ENCODE measurements at places on chromosomes 6 and 20.

DNA sequence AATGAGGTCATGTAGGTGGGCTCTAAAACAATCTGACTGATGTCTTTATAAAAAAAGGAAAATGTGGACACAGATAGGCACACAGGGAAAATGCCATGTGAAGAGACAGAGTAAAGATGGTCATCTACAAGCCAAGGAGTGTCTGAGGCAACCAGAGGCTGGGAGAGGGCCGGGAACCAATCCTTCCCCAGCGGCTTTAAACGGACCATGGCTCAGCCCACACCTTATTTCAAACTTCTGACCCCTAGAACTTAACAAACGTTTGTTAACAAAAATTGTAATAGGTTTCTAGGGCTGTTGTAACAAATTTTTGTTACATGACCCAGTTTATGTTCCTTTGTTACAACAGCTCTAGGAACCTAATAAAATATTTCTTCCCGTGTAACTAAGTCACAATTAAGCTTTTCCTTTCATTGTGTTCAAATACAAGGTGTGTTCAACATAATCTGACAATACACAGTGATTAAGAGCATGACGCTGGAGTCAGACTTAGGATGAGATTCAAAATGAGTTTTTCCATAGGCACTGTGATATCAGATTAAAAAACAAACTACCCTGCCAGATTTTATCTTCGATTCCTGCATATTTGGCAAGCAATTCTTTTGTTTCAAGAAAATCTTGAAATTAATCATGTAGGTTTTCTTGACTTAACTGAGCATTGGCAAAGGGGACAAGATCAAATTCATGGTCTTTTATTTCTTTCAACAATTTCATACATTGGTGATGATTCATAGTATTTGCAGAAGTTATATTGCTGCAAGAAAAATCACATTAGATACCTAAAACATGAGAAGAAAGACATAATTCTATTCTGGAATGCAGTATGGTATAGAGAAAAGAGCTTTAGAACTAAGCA is 169.5 kb upstream of the RIPOR2 start:
- no peak for ATAC-seq

DNA sequence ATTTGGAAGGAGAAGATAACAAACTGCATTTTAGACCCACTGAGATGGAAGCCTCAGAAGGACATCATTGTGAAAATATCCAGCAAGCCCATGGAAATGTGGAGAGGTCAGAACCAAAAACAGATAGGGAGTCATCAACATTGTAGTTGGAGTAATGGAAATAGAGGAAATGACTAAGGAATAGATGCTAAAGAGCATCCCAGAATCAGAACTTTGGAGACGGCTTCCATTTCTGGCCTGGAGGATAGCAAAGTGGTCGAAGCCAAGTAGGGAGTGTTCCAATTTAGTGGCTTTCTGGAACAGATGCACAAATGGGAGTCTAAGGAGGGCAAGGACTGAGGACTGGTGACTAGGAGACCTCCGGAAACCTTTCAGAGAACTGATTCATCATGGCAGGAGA is 3.6 kb downstream of the BEND6 start:
- no peak for ATAC-seq

GRCh38 chr20:34215711-34216381 is 25.4 kb upstream of the ASIP start:
- peak; percentile 93 for ATAC-seq

DNA sequence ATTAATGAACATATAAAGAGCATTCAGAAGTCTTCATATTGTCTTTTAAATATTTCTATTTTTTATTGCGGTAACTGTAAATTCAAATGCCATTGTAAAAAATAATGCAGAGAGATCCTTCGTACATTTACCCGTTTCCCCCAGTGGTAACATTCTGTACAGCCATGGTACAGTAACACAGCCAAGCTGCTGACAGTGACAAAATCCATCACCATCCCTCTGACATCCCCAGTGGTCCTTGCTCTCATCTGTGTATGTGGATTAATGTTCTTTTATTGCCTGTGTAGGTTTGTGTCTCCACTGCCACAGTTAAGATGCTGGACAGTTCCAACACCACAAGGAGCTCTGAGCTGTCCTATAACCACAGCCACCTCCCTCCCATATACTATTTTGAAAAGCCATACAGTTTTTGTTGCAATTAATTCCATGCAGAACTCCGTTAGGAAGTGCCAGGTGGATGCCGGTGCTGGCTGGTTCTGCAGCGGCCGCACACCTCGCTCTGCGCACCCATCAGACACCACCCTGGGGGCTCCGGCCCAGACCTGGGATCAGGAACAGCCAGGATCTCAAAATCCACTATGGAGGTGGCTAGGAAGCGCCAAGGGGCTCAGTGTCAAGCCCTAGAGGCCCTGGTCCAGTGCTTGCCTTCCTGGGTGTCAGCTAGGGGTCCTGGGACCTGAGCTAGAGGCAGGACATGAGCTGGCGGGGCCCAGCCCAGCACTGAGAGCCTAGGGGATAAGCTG is 93.1 kb upstream of the PMEPA1 start:
- no peak for ATAC-seq

DNA sequence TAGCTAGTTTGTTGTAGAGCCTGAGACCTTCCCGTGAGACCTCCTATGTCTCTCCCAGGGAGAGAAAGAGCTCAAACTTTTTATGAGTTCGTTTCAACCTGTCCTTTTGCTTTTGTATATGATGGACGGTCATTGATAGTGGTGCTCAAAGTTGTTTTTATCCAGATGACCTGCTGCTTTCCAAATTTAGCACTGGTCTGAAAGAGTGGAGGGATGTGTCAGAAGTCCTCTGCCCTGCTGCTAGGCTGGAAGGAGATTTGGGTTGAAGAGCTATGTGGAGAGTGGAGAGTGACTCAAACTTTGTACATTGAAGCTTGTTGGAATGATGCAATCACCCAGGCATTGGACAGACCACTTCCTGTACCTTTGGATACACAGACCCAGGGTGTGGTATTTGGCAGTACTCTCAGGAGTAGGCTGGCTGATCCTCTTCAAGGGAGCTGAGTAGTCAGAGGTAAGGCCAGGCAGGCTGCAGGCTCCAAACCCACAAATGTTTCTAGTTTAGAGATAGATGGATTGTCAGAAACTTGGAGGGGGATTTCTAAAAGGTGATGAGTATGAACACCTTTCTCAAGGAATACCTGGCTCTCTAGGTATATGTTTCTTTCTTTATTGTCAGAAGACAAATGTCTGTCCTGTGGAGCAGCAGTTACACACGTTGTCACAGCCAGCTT is 49.4 kb upstream of the RREB1 start:
- peak; percentile 93 for ATAC-seq

DNA sequence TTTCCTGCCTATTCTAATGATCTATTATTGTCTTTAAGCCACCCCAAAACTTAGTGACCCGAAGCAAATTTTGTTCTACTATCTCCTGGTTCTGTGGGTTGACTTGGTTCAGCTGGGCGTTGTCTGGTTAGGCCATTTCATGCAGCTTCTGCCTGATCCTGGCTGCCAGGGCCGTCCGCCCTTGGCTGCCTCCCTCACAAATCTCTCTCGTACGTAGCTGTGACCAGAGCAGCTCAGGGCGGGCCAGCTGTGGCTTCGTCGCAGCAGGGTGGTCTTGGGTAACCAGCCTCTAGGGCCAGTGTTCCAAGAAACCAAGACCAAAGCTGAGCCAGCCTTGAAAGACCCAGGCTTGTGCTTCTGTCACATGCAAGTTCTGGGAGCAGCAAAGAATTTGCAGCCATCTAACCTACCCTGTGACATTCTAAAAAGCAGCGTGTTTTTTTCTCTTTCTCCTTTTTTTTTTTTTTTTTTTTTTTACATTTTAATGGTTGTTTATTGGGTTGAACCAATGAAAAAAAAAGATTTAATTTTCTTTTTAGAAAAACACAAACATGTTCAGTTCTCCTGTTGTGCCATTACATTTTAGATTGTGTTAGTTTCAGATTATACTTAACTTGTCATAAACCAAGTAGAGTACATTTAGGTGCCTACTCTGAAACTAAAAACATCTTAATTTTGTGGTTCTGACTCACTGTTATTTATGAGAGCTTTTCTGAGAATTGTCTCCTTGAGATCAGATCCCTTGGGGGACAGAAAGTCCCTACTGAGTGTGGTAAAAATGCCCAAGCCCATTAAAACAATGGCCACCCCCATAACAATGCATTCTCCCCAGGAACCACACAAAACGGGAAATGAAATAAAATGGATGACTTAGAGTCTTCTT is 83.9 kb downstream of the ZDHHC14 start:
- ATAC-seq = peak; percentile 75

DNA sequence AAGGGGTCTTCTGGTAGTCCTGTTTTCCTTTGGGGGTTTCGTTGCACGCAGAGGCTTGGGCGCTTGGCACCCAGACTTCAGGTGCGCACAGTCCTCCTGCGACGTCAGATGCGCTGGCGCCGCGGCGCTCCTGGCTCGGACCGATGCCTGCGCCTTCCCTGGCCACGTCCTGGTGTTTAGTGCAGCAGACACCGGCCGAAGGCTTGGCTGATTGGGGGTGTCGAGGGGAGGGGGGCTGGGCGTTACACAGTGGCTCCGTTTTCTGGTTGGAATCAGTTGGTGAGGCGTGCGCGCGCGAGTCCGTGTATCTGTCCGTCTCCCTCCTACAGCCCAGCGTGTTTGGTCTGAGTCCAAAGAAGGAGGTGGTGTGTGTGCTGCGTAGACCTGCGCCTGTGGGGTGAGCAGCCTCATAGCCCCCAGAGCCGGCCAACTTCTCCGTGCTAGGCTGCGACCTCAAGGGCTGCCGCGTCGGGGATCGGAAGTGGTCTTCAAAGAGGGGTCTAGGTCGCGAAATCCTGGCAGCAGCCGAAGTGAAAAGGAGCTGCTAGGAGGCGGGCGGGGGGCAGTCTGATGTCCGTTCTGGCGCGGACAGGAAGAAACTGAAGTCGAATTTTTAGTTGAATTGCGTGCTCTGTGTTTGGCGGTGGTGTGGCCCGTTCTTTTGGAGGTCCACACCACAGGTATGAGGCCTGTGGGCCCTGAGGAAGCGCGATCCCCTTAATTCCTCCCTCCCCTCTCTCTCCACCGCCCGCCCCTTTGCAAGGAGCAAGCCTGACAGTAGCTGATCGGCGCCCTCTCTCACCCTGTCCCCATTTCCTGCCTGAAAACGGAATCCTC is 1.5 kb downstream of the SYNDIG1 start:
- no peak for ATAC-seq

- no peak for ATAC-seq
Observed at GRCh38 chr6:46815130-46815529, 21.9 kb downstream of the MEP1A start.

GRCh38 chr20:41125530-41126457 is 11.5 kb upstream of the PLCG1 start:
- no peak for ATAC-seq

GRCh38 chr20:5184684-5185083 is 57.9 kb downstream of the CDS2 start:
- ATAC-seq = no peak

DNA sequence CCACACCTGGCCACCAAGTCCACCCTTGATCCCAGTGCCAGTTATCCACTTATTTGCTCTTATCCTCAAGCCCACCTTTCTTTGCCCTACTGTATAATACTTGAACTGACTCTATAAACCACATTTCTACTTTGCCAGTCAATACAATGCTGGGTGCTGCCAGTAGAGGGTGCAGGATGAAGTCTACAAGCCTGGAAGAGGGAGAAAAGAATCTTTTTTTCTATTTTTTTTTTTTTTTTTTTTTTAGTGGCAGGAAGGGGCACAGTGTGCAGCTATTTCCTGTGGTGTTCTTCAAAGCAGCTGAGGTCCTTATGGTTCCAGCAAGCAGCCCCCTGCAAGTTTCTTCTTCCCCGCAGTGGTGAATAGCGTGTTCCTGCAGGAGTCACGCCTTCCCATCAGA is 22.2 kb upstream of the GABRR1 start:
- peak; percentile 52 for ATAC-seq

DNA sequence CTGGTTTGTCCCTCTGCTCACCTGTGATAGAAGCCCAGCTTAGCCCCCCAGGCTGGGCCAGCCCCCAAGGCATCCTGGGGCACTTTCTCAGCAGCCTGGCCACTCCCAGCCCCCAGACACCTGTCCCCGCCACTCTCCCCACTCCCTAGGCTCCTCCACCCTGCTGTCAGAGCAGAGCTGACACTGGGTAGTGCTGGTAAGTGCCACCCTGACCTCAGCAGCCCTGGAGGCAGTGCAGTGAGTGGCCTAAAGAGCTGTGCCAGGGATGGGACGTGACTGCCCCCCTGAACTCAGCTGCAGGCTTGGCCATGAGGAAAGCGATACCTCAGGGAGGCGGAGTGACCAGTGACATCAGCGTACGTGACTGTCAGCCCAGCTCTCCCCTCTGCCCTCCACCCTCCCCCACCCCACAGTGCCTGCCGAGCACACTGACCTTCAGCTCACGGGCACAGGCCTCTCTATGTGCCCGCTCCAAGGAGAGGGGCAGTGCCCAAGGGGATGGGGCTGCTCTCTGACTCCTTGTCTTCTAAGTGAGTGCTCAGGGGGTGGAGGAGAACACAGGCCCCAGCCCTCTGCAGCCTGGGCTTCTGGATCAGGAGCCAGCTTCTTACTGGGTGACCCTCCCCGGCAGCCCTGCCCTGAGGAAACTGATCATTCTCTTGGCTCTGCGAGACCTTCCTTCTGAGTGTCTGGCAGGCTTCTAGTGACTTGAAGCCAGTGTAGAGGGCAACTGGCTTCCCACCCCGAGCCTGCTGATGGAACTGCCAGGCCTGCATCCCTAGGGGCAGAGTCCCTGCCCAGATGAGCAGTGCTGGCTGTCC is 172.7 kb downstream of the MRPL14 start:
- ATAC-seq = no peak

DNA sequence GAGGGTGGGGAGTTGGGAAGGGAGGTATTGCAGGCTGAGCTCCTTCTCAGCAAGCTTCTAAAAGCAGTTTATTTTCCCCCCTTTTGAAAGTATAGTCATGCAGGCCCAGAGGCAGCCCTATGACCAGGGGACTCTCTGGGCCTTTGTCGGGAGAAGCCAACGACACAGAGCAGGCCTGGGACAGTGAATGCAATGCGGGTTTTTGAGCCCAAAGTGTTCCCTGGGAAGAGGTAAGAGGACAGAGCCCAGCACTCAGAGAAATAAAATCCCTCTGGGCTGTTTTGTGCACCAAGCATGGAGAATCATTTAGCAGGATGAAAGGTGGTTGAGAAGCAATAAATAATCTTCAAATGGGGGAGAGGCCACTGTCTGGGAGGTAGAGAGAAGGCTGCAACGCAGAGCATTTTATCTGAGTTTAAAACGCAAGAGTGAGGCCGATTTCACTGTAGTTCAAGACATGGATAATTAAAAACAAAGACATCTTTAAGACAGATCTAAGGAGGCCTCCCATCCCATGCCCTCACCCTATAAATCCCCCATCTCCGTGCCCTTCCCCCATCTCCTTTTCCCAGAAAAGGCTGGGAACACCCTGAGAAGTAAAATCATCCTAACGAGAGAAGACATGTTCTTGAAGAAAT is 237.5 kb downstream of the CDC5L start:
- no peak for ATAC-seq

GRCh38 chr20:48538058-48538825 is 289.6 kb downstream of the PREX1 start:
- ATAC-seq = no peak

GRCh38 chr20:64212755-64213154 is 42.8 kb upstream of the PCMTD2 start:
- no peak for ATAC-seq

GRCh38 chr20:5463007-5463686 is 146.4 kb upstream of the PROKR2 start:
- ATAC-seq = no peak

GRCh38 chr6:22636452-22636851 is 67.1 kb downstream of the HDGFL1 start:
- ATAC-seq = no peak

GRCh38 chr6:154352898-154353585 is 3.6 kb downstream of the IPCEF1 start:
- peak; percentile 90 for ATAC-seq

- ATAC-seq = no peak
Observed at GRCh38 chr6:43873806-43874714, 104.0 kb downstream of the VEGFA start.

Data from activated T-helper 17 cell treated with anti-CD3 and anti-CD28 coated beads, Interleukin-2, amount 50 U/mL, for 72 hours (primary cell).